ENCODE measurements at places on chromosomes 3 and 15.

DNA sequence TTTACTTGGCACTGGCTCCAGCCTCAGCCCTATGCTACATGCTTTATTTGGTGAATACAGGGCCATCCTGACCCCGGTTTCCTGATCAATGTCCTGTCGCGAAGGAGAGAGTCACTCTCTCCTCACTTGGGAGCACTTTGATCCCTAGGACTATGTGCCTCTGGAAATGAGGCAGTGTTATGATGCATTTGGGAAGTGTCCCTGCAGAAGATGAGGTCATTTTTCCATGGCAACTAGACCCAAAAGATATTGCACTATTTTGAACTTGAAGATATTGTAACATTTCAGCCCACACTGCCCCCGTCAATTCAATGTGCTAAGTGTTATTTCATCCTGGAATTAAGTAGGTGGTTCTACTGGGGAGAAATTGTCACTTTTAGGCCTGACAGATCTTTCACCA, 68.0 kb downstream of the LRRK1 start:
- DNase-seq = no peak

DNA sequence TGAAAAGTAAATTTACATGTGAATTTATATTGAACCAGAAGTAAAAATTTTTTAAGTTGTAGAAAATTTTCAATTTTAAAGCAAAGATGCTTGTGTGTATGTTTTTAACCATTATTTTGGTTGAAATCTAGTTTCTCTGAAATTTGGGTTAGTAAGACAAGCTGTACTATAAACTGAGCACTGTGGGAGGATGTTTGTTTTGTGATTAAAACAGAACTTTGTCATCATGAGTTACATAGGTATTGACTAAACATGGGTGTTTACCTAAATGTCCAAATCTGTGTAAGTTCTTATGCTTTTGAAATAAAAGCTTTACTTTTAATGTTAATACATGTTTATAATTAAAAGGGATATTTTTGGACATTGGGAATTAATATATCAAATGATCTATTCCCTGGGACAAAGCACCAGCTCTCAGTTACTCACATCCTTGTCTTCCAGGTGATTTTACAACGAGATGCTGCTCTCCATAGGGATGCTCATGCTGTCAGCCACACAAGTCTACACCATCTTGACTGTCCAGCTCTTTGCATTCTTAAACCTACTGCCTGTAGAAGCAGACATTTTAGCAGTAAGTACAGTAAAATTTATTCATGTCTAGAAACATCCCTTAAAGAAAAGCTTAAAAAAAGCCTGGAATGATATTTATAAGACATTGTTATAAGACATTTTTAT, 32.7 kb downstream of the RNF13 start:
- DNase-seq = no peak

- no peak for DNase-seq
Measured at GRCh38 chr3:65168547-65168946, 480.7 kb upstream of the ADAMTS9 start.

- no peak for DNase-seq
Measured at GRCh38 chr15:40306908-40307307, 827 bp downstream of the PLCB2 start.

DNA sequence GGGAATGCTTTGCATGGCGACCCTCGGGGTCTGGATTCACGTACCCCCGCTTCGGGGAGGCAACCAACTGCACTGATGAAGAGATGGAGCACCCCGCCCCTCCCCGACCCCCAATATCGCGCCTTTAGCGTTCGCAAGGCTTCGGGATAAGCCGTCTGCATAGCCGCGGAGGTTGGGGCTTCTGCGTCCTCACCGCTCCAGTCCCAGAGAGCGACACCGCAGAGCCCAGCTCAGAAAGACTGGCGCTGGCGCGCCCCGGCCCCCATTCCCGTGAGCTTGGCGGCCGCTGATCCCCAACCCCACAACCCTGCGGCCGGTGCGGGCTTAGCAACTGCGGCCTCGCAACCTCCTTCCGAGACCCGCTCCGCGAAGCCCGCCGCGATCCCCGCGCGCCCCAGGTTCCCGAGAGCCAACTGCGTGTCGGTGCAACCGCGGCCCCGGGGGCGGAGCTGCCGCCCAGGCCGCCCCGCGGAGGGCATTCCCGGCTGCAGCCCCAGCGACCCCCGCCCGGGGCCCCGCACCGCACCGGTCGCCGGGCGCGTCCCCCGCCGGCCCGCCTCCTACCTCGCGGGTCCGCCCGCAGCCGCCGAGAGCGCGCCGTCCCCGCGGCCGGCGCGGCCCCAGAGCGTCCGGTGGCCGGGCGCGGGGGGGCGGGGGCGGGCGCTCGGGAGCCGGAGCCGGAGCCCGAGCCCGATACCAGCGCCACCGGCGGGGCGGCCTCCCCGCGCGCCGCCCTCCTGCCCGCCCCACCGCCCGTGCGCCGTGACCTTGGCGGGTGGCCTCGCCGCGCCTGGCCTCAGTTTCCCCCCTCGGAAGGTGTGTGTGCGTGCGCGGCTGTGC, 79.5 kb downstream of the IQSEC1 start:
- DNase-seq = no peak

- DNase-seq = no peak
Measured at GRCh38 chr15:54064365-54064764, 86.1 kb downstream of the UNC13C start.
